ENCODE measurements at places on chromosomes 4 and X.

DNA sequence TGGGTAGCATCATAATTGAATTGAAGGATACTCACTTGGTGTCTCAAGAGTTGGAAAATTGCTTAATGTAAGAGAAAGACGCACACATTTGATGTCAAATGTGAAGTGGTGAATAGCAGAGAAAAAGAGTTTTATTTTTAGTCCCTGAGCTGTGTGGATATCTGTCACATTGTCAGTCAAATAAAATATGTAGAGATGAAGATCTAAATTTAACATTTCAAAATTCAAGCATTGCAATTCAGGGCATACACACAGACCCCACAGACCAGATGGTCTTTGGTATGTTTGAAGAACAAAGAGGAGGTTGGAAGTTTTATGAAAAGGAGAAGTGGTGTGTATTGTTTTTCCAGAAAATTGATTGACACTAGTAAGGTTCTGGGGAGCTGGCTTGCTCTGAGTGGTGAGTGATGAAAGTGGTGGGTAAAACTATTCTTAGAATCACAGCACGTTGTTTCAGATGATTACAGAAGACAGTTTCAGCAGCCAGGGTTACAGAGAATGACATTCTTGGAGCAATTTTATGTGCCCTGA lies 44.9 kb upstream of the BBS12 start:
- no peak for DNase-seq

DNA sequence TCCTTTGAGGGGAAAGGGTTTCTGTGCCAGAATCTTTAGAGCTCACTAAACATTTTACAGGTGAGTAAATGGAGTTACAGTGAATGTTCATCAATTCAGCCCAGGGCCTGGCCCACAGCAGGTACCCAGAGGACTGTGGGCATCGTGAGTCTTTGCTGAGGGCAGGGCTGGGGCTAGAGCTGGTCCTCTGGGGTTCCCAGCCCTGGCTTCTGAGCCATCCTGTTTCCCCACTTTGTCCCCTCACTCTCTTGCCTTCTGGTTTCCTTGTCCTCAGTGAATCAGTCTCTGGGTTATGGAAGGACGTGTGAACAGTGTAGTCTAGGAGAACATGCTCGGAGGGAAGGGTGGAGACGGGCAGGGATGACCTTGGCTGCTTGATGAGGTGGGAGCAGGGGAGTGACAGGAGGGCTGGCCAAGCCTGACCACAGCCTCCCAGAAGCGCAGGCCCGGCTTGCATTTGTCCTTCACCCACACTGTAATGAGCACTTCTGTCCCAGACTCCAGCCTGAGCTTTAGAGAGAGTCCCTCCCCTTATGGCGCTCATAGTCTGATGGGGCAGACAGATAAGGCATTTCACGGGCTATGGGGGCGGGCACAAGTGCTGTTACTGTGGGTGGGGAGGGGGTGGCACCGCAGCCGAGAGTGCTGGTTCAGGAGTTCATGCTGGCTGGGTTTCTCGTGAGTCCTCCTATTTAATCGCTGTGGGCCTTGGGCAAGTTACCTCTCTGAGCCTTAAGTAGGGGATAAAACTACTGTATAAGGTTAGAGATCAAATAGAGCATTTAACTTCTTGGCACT lies 17.3 kb downstream of the TBC1D14 start:
- peak; percentile 60 for DNase-seq

DNA sequence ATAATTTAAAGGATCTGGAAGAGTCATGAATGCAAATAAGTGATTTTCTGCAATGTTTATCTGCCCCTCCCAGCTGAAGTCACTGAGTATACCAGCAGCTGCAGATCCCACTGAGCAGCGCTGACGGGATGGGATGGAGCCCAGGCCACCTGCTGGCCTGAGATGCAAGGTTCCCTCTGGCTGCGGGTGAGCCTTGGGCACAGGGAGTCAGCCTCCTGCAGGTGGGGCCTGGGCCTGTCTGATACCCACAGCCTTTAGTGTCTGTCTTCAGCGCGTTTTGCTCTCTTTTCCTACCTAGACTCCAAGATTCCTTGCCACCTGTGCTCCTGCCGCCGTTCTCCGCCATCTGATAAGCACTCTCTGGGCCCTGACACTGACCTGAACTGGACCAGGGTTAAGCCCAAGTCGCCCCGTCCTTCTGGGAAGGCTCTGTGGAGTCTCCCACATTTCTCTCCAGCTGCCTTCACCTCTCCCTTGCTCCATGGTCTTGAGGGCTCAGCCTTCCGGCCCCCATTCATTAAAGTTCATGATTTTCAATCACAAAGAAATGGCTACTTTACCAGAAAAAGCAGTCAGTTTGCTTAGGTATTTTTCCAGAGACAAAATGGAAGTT lies 223.1 kb upstream of the FAT1 start:
- DNase-seq = no peak

DNA sequence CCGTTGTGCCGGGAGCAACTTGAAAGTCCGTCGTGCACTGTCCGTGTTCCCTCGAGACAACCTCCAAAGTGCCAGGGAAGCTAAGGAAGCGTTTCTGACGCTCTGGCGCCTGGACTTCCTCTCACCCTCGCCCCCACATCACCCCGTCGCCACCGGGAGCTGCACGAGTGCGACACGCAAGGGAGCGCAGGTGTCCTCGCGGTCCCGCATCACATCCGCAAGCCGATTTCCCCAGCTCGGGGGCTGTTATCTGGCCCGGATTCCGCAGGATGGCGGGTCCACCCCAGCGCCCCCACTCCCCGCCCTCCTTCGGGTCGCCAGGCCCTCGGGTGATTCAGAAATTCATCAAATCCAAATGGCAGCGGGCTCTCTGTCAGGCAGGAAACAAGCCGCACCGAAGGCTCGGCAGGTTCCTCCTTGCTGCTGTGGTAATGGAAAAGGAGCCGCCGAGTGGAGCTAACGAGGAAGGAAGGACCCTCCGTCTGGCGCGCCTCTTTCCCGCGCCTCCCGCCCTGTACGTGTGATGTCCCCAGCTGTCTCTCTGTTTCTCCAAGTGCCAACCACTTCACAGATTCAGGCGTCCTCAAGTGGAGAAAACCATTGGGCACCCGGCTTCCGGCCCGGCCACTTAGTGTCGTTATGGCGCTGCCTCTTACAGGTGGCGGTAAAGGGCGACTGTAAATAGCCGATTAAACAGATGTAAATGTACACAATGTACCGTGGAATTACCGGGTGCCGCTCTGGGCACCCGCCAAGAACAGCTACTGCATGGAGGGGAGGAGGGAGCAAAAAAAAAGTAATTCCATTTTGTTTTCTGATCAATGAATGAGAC lies 921 bp upstream of the SETD7 start:
- peak; percentile 18 for DNase-seq

DNA sequence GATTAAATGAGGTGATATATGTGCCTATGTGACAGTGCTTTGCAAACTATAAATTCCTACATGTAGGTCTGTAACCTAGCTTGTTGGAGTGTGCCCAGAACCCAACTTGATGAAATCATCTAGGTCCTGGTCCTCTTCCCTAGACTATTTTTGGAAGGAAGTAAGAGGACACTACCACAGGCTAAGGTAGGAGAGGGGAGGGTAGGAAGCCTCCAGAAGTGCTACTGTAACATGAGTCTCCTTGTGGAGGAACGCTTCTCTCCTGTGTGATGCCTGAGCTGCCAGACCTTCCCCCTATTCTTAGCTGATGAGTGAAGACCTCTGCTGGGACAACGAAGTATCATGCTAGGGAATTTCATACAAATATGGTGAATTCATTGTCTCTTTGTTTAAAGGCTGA lies 41.8 kb upstream of the IL21 start:
- no peak for DNase-seq

- DNase-seq = no peak
These were observed 13.2 kb downstream of the CA5B start for GRCh38 chrX:15751155-15751819.

DNA sequence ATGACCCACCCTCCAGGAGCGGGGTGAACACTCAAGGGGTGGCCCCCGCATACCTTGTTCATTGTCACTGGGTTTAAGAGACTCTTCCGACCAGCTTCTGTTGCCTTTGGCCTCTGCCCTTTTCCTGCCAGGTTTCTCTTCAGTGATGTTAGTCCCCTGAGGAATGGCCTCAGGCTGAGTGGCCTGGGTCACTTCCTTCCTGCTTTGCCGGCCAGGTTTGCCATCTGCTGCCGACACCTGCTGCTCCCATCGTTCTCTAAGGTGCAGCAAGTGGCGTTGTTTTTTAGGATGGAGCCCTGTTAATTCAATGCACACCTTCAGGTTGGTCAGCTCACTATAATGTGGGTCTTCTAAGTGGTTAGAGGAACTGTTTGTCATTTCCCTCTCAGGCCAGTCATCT lies 34.2 kb downstream of the BCOR start:
- no peak for DNase-seq

GRCh38 chrX:143634663-143635455 lies 1.0 kb downstream of the SLITRK4 start:
- DNase-seq = no peak

DNA sequence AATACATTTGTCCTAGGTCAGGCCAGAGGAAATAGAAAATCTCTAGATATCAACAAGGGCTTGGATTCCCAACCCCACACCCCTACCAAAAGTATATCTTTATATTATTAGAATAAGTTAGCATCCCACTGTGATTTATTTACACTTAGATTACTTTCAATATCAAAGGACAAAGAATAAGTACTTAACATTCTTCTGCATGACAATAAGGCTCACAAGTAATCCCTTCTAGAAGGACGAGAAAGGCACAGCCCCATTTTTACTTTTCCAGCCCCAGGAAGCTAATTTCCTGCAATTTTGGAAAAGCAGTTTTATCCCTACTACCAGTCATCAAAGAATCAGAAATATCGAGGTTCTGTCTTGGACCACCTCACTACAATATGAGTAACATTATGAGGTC lies 14.1 kb upstream of the SLITRK2 start:
- DNase-seq = no peak

DNA sequence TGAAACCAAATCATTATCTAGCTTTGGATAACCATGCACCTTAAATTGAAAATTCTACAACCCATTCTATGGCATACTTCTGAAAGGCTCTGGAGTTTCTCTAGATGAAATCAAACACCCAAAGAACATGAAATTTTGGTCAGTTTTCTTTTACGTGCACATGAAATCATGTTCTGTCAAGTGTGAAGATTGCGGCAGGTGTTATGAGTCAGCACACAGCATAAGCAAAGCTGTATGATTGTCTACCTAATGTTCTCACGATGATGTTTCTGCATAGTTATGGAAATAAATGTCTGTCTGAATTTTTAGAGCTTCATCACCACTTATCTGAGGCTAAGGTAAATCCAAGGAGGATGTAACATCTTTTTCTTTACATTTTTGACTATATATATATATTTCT lies 495.3 kb downstream of the IL1RAPL1 start:
- DNase-seq = no peak

GRCh38 chr4:8867624-8868320 lies 3.9 kb downstream of the HMX1 start:
- DNase-seq = no peak

DNA sequence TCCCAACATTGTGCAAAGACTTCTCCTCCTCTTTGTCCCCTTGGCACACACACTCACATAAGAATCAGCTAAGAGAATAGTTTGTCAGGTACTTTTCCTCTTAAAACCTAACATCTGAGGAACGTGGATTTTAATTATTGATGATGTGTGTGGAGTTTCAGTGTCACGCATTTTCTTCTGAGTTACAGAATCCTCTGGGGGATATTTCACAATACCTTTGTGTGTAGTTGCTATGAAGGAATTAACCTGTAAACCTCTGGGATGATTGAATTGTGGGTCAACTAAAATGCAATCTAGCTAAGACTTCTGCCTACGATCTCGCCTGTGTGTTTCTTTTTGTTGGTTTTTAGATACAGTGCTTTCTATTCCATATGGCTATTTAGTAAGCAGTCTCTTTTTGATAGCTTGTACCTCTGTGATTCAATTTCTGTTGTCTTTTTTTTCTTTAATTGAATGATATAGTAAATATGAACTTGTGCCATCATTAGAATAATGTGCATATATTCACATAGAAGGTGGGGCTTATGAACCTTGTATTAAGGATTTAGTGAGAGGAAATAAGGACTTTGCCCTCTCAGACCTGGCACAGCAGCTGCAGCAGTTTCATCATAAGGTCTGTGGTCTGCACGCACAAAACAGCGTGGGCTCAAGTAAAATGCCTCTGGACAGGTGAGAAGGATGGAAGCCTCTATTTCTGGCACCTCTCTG lies 99.2 kb downstream of the TSPAN7 start:
- DNase-seq = no peak

DNA sequence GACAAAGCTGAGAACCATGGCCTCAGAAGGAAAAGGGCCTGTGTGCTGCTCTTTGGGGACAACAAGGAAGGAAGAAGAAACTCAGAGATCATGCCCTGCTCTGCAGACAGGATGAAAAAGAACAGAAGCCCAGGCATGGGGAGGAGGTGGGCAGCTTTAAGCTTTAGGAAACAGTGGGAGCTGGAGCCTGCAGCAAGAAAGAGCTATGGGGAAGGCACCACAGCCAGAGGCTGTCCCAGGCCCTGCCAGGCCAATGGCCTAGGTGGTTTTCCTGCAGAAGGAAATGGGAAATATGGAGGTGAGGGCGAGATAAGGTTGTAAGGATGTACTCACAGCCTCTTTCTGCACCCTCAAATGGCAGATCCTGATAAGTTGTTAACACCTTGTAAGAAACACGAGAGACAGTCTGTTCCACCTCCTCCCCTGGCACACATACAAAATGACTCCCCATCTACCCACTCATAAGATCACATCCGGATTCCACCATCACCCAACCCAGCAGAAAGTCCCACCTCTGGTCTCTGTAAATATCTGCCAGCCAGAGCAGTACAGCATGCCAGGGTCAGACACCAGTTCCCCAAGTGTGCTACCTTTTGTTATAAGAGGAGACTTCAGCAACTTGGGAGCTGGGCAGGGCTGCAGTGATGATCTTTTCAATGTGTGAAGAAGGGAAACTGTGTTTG lies 105.2 kb downstream of the RTL5 start:
- DNase-seq = no peak

DNA sequence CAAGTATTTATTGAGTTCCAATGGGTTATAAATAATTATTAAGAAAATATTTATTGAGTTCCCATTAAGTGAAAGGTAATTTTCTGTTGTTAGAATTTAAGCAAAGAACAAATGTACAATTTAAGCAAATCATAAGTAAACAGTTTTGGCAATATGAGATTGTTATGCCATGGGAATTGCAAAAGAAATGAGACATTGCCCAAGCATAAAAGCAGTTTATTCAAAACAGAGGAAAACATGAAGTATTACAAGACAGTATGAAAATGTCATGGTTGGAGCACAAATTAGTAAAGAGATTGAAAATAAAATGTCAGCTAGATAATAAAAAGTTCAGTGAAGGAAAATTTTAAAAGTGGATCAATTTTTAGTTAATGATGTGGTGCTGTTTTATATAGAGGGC lies 706.1 kb upstream of the EPHA5 start:
- no peak for DNase-seq

- DNase-seq = no peak
These were observed 61.3 kb downstream of the ANTXR2 start for GRCh38 chr4:80011636-80012236.

- no peak for DNase-seq
These were observed 4.8 kb downstream of the PDGFC start for GRCh38 chr4:156966836-156967235.

- no peak for DNase-seq
These were observed 156.1 kb downstream of the FRAS1 start for GRCh38 chr4:78213218-78213617.

- DNase-seq = peak; percentile 25
These were observed 367.4 kb downstream of the UNC5C start for GRCh38 chr4:95181243-95181995.

GRCh38 chr4:71217688-71218087 lies 121.1 kb upstream of the SLC4A4 start:
- DNase-seq = no peak

GRCh38 chr4:186067757-186068385 lies 1.1 kb upstream of the TLR3 start:
- DNase-seq = peak; percentile 26

GRCh38 chrX:18424482-18425198 lies 768 bp upstream of the CDKL5 start:
- DNase-seq = peak; percentile 86
